ENCODE measurements at places on chromosomes 7 and 10. TPM values are rescaled to one million over a fixed set of nuclear protein-coding genes. Genes with fewer than 3 reads are reported as not detected.

- DNase-seq, result no peak
These were observed 29.3 kb downstream of the BZW2 start for GRCh38 chr7:16675277-16675676.

DNA sequence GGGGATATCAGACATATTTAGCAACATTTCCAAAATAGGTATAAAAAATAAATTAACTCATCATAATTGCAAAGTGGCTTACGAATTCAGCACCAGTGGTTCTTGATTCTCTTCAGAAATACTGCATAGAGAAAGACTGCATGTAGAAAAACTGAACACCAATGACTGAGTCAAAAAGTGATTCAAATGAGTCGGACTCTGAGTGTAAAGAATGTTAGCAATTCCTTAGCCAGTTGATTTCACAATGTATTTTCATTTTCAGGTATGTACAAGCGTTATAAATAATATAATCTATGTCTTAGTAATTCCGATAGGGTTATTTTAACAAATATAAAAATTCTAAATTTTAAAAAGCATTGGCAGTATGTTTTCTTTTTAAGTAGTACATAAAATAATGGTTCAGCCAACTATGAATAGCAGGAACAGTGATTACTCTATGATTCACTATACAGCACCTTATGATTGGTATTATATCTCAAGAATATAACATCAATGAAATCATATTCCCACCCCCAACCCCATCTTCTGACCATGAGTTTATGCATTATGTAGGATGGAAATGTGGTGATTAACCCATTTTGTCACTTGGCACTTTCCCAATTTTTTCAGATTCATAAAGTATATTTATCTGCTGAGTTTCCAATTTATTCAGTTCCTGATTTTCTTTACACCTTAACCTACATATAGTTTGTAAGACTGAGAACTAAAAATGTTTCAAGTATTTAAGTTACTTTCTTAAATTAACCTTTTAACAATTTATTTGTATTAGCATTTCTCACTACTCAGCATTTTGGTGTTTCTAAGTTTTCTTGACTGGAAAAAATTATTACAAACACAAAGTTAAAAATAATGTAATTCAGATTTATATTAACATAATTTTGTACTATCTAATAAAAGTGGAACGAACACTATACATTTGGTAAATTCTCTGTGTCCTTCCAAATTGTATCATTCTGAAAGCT, 33.9 kb downstream of the DNAJC1 start:
- DNase-seq, result no peak

GRCh38 chr7:45921699-45922519, 837 bp upstream of the IGFBP3 start:
- DNase-seq, result peak; percentile 24

DNA sequence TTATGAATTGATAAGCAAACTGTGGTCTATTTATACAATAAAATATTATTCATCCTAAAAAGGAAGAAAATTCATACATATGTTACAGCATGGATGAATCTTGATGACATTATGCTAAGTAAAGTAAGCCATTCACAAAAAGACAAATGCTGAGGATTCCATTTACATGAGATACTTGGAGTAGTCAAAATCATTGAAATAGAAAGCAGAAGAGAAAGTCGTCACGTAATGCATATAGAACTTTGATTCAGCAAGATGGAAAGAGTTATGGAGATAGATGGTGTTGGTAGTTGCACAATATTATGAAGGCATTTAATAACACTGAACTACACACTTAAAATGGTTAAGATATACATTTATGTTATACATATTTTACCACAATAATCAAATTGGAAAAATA, 309.7 kb upstream of the KLF6 start:
- DNase-seq, result no peak

GRCh38 chr10:43417950-43418768, 9.2 kb upstream of the HNRNPF start:
- no peak for DNase-seq

- DNase-seq, result peak; percentile 48
These were observed 49.1 kb upstream of the GPAM start for GRCh38 chr10:112232670-112233069.

DNA sequence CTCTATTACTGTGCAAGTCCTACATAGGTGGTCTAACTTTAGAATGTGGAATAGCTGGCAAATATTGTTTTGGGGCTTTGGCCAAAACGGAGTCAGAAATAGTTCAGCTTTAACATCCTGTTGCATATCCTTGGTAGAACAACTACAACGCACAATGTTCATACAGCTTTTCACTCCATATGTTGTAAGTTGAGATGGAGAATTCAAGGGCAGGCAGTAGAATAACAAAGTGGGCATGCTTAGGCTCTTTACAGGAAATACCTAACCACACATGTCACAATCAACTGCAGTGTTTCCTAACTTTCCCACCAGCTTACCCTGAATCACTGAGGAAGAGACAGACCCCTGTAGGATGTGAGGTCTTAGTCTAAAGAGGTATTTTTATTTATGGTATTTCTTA, 122.3 kb downstream of the PPP1R3A start:
- no peak for DNase-seq

DNA sequence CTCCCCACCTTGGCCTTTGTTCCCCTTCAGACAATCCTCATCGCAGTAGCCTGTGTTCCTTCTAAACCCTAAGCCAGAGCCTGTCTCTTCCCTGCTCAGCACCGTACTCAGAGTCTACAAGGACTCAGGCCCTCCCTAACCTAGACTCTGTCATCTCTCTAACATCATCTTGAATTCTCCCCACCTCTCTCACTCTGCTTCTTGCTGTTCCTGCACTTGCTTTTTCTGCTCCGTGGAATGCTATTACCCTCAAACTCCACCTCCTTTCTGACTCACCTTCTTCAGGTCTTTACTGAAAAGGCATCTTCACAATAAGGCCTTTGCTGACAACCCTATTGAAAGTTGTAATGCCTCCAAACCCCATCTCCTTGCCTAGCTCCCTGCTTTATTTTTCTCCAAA, 141.0 kb downstream of the DKK1 start:
- DNase-seq, result no peak

VWC2 gene
- polyA plus RNA-seq, result 0.89 TPM

C7orf33 gene
- polyA plus RNA-seq, result not detected

FAM25A gene
- not detected for polyA plus RNA-seq

LOXL4 gene
- 4.2 TPM for polyA plus RNA-seq

All from small intestine (tissue), 16 donors.